ELF-1 (cell line): ENCODE measurements at places on chromosomes 12 and 14.

DNA sequence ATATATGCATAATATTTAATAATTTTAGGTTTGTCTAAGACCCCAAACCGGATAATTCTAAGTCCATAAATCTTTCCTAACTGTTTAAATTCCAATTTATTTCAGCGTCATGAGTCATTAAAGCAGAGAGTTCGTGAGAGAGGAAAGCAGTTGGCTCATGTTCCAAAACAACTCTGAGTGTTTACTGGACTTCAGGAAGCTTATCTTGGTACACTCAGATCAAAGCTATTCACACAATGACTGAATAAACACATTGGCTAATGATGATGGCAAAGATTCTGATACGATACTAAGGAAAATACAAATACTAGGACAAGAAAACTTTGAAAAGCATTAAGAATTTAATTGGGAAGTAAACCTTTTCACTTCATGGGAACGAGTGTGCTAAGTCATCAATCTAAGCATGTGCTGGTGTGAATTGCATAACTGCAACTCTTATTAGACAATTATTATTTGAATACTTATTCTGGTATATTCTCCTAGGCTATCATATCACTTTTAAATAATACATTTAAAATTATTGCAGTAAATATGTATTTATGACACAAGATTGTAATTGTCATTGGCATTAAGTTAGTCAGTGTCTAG is 34.8 kb upstream of the CLEC14A start:
- DNase-seq: no peak

DNA sequence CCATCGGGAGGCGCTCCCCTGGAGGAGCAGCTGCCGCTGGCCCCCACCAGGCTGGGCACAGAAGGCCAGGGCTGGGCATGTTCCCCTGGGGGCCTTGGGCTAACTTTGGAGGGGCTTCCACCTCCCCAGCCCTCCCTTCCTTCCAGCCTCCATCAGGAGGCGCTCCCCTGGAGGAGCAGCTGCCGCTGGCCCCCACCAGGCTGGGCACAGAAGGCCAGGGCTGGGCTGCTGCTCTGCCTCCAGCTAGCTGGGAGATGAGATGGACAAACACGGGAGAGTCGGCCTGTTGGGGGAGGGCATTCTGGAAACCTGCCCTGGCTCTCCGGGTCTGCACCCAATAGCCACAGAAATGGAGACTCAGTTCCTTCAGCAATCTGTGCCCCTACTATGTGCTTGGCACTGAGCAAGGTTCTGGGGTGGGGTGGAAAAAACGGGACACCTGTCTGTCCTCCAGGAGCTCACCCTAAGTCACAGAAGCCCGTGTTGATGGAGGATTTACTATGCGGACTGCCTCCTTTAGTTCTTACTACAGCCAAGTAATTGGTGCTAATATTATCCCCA is 39.0 kb upstream of the CORO1C start:
- no peak for DNase-seq

DNA sequence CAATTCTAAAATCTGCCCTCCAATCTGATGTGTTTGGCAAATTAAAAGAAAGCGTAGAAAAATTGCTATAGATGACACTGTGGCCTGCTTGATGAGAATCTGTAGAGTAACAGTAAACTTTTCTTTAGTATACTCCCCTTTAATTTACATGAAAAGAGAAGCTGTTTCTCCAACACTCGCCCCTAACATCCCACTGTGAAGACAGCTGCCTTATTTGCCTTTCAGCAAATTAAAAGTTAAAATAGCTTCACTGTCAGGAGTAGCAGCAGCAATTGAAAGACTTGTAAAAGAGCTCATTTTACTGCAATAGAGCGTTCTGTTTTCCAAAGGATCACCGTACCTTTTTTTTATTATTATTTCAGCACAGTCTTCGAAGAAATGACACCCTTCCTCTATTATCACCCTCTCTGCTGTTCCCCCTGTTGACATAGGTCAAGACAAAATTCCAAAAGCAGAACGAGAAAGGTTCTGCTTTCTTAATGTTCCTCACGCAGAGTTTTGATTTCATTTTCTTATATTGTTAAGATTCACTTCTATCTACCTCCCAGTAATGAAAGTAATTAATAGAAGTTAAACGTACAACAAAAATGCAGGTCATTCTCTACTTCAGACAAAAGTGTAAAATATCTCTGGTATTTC is 153.5 kb upstream of the USP15 start:
- DNase-seq: no peak

GRCh38 chr12:119870457-119870856 is 6.7 kb downstream of the CIT start:
- no peak for DNase-seq

DNA sequence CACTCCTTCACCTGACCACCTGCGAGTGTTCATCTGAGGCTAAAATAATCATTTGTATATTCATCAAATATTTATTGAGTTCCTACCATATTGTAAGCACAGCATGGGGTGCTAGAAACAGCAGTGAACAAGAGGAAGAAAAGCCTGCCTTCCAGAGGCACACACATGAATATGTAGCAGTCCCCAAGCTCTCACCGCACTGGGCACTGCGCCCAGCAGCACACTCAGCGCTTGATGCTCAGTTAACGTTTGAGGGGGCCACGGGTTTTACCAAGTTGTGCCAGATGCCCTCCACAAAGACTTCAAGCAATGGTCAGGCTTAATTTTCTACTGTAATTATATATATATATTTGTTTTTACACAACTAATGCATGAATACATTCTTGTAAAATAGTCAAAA is 52.0 kb downstream of the HELB start:
- DNase-seq: no peak

- DNase-seq: no peak
Observed at GRCh38 chr12:112362310-112362709, 19.9 kb downstream of the HECTD4 start.
